Ecto neural progenitor cell (in vitro differentiated cells): ENCODE measurements at places on chromosomes 16 and 17.

GRCh38 chr17:49971199-49971847, 2.3 kb downstream of the DLX4 start:
- DNase-seq, result no peak

DNA sequence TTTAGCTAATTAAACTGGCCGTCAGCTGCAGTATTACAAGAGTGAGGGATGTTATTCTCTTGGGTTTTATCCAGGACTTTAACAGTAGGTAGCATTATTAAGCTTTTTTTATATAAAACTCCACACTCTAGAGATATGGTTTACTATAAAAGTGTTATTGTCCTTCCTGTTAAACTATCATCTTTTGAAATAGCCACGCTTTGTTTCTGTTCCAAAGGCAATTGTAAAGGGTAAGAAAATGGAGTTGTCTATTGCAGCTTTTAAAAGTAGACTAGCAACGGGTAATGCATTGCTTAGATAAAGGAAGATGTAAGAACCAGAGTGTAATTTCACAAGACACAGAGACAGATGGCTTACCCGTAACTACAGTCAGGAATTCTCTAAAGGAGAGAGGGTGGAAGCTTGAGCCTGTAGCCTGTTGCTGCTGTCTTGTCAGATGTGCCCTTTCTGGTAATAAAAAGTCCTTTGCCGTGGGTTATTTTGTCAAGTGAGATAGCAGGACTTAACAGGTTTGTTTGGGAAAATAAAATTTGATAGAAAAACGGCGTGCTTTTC, 56.4 kb downstream of the WWOX start:
- no peak for DNase-seq

- peak; percentile 52 for DNase-seq
Measured at GRCh38 chr17:79784353-79785016, 6.5 kb downstream of the CBX2 start.

DNA sequence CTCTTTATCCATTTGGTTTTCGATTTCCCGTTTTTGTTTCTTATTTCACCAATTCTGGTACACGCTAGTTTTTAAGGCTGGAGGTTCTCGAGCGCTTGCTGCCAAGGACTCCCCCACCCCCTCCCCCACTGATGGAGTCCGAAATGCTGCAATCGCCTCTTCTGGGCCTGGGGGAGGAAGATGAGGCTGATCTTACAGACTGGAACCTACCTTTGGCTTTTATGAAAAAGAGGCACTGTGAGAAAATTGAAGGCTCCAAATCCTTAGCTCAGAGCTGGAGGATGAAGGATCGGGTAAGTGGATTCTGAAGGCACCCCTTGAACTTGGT, 825 bp downstream of the RPTOR start:
- no peak for DNase-seq

GRCh38 chr17:81453712-81454111, 58.5 kb downstream of the BAHCC1 start:
- no peak for DNase-seq

GRCh38 chr16:9836118-9836736, 346.0 kb downstream of the GRIN2A start:
- DNase-seq, result no peak

DNA sequence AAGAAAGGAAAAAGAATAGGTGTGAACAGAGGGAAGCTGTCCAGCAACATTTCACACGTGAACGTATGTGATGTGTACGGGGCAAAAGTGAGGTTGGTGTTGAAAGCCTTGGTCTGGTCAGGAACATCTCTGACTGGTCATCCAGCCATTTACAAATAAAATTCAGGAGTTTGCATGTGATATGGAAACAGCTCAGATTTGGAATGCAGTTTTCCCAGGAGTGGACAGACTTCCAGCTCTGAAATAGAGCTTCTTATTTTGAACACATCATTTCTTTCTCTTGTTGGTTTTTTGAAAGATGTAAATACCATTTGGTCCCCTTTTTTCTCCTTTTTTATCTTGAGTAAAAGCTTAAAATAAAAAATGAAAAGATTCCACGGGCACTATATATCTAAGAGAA, 566.2 kb upstream of the ZFHX3 start:
- DNase-seq, result no peak

- DNase-seq, result no peak
Measured at GRCh38 chr16:86044881-86045590, 146.1 kb downstream of the IRF8 start.

DNA sequence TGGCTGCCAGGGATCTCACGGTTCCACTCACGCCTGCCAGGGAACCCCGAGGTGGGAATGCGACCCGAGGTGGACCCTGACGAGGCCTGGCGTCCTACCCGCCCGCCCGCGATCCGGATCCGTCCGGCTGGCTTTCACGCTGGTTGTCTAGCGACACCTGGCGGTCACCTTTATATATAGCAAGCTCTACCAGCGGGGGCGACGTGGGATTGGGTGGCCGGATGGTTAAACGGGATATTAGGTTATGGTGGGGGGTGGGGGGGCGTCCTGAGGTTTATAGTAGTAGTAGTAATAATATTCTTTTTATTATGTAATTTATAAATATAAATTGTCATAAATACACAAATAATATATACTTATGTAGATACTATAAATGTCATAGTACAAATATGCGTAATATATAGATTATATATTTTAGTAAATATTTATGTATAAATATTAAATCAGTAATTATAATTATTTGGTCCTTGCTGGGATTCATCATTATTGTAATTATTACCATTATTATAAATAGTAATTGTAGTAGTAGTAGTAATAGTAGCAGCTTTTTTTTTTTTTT, 136.9 kb downstream of the KCNJ12 start:
- DNase-seq, result peak; percentile 92

GRCh38 chr16:19242987-19243575, 42.5 kb upstream of the CLEC19A start:
- DNase-seq, result no peak

GRCh38 chr17:61124562-61124961, 275.1 kb upstream of the TBX2 start:
- DNase-seq, result no peak

DNA sequence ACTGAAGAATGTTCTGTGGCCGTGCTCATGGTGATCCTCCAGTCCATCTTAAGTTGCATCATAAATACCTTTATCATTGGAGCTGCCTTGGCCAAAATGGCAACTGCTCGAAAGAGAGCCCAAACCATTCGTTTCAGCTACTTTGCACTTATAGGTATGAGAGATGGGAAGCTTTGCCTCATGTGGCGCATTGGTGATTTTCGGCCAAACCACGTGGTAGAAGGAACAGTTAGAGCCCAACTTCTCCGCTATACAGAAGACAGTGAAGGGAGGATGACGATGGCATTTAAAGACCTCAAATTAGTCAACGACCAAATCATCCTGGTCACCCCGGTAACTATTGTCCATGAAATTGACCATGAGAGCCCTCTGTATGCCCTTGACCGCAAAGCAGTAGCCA, 36.8 kb upstream of the KCNJ2 start:
- no peak for DNase-seq

- DNase-seq, result no peak
Measured at GRCh38 chr17:13004336-13004735, 13.5 kb downstream of the ELAC2 start.

GRCh38 chr17:42132941-42133340, 10.3 kb downstream of the HSPB9 start:
- DNase-seq, result no peak

DNA sequence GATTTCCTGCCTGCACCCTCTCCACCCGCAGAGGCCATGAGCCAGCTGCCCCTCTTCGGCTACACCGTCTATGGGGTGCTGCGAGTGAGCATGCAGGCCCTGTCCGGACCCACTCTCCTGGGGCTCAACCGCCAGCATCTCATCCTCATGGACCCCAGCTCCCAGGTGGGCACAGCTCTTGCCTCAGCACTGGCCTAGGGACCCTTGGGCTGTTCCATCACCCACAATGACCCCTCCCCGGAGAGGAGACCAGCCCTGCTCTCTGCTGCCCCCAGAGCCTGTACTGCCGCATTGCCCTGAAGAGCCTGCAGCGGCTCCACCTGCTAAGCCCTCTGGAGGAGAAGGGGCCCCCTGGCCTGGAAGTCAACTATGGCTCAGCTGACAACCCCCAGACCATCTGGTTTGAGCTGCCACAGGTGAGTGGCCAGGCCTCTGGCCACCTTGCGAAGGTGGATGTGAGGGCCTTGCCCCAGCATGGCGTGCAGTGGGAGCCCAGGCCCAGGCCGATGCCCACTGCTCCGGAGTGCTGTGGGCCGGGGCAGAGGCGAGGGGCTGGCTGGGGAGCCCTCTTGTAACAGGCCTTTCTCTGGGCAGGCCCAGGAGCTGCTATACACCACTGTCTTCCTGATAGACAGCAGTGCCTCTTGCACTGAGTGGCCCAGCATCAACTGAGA, 7.3 kb upstream of the SMIM5 start:
- peak; percentile 85 for DNase-seq

GRCh38 chr16:50279504-50279865, 13.1 kb downstream of the ADCY7 start:
- no peak for DNase-seq

DNA sequence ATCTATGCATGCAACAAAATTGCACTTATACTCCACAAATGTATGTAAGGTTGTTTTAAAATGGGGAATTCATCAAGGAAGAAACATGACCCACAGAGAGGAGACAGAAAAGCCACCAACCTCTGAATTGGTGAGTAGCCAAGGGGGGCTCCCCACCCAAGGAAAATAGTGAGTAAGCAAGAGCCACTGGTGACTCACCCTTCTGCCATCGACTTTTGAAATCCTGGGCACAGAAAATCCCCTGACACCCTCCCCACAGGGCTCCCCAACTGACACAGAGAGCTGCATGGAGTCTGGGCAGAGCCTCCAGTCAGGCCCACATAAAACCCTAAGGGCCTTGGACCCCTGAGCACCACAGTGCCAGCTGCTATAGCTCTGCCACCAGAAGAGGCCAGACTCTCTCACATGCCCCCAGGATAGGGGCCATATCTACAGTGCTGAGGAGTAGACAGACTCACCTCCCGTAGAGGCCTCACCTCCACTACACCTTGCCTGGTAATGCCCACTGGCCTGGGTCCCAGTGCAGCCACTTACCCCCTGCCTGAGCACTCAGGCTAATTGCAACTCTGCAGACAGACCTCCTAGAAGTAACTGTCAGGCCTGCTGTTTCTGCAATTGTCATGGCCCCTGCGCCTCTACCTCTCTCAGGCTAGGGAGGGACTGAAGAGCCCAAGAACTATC, 244.7 kb upstream of the WSB1 start:
- no peak for DNase-seq

- DNase-seq, result peak; percentile 40
Measured at GRCh38 chr17:17051380-17051779, 9.1 kb downstream of the MPRIP start.

DNA sequence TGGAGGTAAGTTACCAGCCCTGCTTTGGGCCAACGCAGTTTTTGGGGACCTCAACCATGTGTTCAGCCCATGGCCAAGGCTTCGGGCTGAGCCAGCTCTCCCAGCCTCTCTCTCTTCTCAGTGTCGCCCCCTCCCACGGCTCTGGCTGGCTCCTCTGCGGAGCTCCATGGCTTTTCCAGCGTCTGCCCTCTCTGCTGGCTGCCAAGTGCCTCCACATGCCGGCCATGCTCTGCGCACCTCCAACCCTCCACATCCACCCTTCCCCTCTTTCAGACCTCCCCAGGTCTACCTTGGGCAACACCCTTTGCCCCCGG, 23.2 kb downstream of the COTL1 start:
- no peak for DNase-seq

DNA sequence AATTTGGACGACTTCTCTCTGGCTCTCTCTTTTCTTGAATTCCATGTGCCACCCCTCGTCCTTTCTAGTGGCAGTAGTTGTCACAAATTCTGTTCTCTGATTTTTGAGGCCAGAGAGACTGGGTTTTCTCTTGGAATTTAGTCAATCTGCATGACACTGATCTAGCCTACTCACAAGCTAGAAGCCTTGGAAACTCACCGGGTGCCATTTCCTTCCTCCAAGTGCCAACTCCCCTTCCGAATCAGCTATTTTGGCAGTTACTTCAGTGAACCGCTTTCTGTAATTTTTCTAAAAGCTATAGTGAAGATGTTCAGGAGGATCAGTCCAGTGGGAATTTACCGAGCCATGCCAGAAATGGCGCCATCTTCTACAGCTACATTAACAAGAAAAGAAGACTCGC, 228.9 kb downstream of the PMP22 start:
- no peak for DNase-seq

GRCh38 chr17:72619976-72620650, 472.4 kb downstream of the SLC39A11 start:
- DNase-seq, result no peak

DNA sequence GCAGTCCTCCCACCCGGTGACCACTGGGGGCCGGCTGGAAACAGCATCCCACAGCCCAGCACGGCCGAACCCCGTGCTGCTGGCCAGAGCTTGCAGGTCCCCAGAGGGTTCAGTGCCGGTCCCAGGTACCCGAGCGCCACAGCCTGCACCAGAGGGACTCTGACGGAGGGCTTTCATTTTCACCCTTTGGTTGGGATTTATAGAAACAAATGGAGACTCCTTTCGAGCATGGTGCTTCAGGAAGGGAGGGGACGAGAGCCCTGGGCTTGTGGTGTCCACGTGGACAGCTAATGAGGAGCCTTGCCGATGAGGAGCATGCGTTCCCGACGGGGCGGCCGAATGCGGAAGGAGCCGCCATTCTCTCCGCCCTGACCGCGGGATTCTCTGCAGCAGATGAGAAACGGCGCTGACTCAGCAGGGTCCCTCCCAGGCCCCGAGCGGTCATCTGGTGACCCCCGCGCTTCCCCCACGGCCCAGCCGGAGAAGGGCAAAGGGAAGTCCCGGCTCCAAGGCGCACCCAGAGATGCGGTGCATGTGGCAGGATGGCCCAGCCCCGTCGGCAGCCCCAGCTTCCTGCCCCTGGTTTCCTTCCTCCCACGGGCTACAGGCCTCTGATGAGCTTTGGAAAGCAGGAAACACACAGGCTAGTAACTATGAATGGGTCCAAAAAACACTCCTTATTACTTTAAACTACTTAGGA, 9.8 kb downstream of the SLC38A10 start:
- DNase-seq, result no peak

- no peak for DNase-seq
Measured at GRCh38 chr17:28317099-28317965, 1.7 kb upstream of the TMEM97 start.

- no peak for DNase-seq
Measured at GRCh38 chr17:82881324-82881823, 41.6 kb upstream of the ZNF750 start.

- no peak for DNase-seq
Measured at GRCh38 chr17:71975331-71975801, 145.5 kb upstream of the SOX9 start.

DNA sequence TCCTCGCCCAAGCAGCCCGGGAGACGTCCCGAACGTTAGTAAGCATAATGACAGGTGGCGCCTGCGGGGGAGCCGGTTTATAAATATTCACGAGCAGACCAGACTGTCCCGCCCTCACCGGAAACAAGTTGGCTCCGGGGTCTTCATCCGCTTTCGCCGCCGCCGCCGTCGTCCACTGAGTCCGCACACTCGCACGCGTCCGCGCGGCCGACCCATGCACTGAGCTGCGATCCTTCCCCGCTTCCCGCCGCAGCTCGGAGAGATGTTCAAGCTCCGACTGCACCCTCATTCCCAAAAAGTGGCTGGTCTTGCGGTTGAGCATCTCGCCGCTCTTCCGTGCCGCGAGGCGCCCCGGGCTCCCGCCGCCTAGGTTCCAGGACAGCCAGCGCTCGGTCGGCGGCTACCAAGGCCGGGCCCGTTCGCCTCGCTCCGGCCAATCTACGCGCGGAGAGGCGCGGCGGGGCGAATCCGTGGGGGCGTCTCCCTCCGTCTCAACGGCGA, 385 bp downstream of the CFAP119 start:
- DNase-seq, result peak; percentile 74

- no peak for DNase-seq
Measured at GRCh38 chr17:56047331-56047730, 105.9 kb upstream of the ANKFN1 start.

GRCh38 chr17:57707892-57708291, 37.2 kb downstream of the CCDC182 start:
- peak; percentile 83 for DNase-seq
